Stimulated activated memory B cell treated with anti-CD40 and anti-IgM and Interleukin-4, amounts not matched to agents 10 μg/mL and 1 μg/mL and 100 μg/mL, for 72 hours (primary cell): ENCODE measurements at places on chromosomes 4 and X.

DNA sequence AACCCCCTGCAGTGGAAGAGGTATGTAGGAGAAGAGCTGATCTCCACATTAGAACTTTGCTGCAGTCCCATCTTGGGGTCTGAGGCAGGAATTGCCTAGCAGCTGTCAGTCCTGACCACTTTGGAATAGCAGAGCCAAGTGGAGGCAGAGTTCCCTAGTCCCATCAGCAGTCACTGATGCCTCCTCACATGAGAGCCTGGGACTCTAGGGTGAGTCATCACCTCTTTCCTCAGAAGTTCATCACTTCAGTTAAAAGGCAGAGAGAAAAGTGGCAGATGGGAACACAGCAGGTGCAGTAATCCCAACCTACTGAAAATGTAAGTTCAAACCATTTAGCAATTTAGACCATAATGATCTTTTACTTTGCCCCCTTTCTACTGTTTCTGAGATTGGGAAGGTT is 73.9 kb upstream of the MED14 start:
- no peak for ATAC-seq

DNA sequence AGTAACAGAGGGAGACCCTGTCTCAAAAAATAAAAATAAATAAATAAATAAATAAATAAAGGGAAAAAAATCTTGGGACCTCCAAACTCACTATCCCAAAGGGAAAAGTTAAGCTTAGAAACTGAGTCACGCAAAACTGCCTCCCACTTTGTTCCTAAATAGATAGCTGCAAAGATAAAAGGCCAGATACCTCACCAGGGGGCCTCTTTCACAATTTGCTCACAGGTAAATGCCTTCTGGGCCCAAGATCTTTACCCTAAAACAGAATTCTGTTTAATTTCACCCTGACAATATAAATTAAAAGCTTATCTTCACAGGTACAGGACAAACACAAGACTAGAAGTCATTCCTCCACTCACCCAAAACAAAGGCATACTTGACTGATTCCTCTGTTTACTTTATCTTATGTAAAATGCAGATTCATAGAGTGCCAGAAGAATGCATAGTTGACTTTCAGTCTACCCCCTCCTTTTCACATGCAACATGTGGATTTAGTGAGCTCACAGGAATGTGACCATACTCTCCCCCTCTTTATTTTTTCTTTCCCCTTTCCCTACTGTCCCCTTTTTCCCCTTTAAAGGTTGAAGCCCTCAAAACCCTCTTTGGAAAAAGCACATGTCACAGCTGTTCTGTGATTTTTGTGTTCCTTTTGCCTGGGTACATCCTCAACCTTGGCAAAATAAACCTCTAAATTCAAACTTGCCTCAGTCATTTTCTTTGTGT is 23.4 kb downstream of the ELF2 start:
- ATAC-seq = no peak

DNA sequence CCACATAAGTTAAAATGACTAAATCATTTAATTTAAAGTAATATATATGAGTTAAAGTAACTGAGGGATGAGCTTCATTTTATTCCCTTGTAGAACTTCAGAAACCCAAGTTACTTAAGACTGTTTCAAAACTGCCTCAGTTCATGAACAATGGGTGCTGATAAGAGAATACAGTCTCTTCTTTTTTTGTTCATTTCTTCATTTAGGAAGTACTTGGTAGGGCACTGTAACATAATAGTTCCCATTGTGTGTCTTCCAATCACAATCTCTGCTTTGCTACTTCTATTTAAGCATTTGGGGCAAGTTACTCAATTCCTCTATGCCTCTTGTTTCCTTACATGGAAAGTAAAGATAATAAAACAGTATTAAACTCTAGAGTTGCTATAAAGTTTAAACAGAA is 50.4 kb downstream of the HHIP start:
- ATAC-seq = no peak

DNA sequence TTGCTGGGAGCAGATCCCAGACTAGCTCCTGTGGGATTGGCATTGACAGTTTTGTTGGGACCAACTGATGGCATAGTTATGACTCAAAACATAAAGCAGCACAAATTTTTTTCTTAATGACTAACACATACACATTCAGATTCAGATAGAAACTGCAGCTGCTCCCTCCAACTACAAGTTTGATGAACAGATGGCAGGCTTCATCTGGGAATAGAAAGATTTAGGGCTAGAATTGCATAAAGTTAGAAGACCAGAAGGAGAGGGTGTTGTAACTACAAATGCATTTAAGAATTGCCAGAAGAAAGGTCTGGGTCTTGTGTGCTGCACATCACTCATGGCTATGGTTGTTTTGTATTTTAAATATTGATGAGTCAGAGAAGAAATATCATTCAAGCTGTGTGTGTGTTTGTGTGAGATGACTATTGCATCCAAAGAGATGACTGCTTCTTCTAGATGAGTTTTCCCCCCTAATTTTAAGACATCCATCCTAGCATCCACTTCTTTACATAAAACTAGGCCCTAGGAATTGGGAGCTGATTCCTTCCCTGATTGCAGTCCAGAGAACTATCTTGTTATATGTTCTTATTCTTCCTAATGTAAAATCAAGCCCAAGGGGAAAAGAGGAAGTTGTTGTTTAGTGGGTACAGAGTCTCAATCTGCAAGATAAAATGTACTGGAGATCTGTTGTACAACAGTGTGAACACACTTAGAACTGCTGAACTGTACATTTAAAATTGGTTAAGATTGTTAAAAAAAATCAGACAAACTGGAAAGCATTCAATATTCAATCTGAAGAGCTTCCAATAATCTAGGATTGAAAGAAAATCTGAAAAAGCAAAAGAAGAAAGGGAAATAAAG is 175.1 kb downstream of the PARM1 start:
- no peak for ATAC-seq

DNA sequence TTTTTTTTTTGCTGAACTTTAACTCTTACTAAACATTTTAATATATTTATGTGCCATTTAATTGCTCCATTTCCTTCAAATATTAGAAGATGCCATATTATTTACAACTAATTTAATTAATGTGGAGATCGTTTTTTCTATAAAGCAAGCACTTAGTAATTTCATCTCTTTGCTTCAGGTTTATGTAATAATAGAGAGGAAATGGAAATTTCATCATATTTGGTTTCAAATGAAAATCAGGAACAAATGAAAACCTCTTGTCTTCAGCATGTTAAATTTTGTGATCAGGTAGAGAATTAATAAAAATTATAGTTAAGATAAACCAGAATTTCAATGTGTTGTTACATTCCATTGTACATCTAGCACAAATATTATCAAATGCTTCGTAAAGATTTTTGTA is 120.1 kb downstream of the SYNPO2 start:
- no peak for ATAC-seq

GRCh38 chr4:119597377-119597776 is 31.2 kb downstream of the PDE5A start:
- no peak for ATAC-seq

- no peak for ATAC-seq
Measured at GRCh38 chr4:186200516-186200915, 9.1 kb downstream of the CYP4V2 start.

DNA sequence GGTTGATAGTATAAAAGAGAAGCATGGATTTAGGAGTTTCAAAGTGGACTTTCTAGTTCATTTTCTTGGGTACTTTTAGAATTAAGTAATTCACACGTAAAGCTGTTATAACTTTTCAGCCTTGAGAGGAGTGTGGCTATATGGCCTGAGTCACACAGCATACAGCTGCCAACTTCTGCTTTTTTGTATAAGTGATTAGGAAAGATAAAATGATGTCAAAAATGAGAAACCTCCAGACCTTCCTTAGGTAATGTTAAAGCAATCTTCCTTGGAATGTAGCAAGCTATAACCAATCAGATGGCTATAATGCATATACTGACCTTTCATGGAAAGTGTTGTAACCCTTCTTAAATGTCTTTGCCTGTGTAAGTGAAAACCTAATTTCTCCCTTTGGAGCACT is 39.2 kb downstream of the RAB40AL start:
- no peak for ATAC-seq

DNA sequence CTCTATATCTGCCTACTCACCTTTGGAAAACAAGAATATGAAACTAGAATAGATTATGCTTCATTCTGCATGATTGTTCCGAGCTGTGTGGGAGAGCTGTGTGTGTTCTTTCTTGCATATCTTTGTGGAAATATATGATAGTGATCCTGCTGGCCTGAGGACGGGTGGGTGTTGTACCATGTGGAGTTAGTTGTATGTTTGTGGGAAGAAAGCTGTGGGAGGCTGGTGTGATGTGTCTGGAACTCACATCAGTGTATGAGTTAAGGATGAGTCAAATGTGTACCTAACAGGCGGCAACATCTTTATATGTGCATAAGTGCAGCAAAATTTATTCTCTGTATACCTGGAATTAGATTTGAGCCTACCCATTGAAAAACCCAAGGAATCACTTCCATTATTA is 208.1 kb upstream of the ADGRL3 start:
- no peak for ATAC-seq

DNA sequence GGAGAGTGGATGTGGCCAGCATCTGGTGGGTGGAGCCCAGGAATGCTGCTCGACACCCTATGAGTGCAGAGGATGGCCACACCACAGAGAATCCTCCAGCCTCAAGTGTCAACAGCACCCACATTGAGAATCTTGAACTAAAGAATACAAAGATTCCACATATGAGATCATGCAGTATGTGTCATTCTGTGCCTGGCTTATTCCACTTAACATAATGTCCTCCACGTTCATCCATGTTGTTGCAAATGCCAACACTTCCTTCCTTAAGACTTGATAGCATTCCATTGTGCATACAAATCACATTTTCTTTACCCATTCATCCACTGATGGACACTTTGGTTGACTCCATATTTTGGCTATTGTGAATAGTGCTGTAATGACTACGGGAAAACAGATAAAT is 145.8 kb downstream of the PRKX start:
- no peak for ATAC-seq
